ENCODE measurements at places on chromosomes 6 and 20.

GRCh38 chr6:16719488-16719887 is 41.8 kb downstream of the ATXN1 start:
- no peak for DNase-seq

DNA sequence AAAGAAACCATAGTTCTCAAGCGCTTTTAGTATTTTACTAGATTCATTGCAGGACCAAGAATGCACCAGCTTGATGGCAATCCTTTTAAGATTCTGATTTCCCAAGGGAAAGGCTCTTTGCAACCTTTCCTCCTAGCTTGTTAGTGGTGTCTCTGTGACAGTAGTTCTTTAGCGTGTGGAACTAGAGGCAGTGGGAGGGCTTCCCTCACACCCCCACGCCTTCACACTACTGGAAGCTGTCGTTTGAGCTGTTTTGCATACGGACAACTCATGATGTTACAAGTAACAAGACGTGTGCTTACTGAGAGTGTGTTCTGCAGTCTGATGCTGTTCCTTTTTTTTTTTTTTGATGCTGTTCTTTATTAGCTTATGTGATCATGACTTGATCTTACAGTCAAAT is 34.1 kb downstream of the EYA4 start:
- no peak for DNase-seq

DNA sequence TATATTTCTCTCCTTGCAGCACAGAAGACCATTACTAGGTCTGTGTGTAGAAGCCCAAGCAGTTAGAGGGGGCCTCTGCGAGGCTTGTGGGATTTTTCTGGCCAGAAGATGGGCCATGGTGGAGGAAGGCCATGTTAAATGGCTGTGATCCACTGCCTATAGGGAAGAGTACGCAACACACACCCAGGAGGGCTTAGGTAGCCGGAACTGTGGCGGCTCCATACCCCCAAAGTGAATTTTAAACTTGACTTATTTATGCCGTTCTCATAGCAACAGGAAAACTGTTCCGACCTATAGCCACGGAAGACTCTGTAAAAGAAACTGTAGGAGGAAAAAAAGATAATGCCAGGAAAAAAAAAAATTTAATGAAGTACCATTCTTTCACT is 69.5 kb downstream of the SLX4IP start:
- DNase-seq, result no peak

DNA sequence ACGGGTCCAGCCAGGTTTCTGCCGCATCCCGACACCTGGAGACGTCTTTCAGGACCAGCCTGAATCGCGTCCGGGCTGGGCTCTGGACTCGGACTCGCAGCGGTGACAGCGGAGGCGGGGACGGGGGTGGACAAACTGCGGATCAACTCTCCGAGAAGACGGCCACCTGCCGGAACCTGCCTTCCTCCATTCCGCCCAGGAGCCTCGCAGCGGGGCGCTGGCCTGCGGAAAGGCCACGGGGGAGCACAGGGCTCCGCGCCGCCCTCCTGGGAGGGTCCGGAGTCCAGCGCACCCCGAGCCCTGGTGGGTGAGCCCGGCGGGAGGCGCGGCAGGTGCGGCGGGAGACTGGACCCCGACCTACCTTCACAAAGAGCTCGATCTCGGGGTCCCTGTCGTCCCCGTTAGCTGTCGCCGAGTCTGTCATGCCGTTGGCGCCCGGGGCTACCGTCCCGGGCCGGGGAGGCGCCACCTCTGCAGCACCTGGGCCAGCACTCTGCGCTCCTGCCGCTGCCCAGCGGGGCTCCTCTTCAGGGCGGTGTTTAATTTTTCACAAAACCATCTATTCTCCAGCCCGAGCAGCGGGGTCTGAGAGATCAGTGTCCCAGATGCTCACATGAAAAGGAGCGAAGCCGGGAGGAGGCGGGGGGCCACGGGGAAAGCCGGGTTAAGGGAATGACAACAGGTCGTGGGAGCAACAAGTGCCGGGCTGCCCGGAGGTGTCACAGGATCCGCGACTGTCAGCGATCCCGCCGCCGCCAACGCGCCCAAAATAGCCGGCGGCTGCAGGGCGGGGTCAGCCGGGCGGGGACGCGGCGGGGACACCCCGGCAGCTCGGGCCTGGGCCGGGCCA is at the start of gene CLIC5:
Gene CLIC5, minus strand, starts transcription at position 742 of the 850 bp plus-strand sequence. Its CDS starts 318 bp downstream, at position 424.
- DNase-seq, result no peak

- no peak for DNase-seq
Measured at GRCh38 chr20:24366336-24367004, 103.0 kb upstream of the SYNDIG1 start.

DNA sequence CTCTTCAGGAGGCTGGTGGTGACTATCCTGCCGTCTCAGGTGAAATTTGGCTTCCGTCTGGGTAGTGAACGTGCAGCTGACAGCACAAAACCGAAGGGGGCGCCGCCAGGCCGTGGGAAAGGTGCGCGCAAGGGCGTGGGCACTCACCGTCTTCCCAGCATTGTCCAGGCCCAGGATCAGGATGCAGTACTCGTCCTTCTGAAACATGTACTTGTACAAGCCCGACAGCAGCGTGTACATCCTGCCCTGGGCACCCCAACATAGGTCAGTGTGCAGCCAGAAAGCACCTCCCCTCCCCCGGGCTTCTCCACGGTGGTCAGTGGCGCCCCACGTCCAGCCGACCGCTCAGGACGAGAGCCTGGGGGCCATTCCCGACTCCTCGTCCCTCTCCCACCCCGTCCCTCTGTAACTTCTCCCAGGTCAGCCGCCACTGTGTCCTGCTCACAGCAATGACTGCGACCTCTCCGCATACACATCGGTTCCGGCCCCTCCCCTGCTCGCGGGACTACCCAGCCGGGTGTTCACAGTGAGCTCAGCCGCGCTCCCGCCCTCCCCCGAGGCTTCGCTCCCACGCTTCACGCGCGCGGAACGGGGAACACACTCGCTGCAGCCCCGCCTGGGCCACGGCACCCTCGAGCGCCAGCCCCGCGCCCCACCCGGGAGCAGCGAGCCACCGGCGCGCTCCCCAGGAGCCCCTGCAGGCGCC is 771 bp downstream of the ARFRP1 start:
- DNase-seq, result peak; percentile 45

- no peak for DNase-seq
Measured at GRCh38 chr6:167512696-167513375, 187.9 kb downstream of the TTLL2 start.

DNA sequence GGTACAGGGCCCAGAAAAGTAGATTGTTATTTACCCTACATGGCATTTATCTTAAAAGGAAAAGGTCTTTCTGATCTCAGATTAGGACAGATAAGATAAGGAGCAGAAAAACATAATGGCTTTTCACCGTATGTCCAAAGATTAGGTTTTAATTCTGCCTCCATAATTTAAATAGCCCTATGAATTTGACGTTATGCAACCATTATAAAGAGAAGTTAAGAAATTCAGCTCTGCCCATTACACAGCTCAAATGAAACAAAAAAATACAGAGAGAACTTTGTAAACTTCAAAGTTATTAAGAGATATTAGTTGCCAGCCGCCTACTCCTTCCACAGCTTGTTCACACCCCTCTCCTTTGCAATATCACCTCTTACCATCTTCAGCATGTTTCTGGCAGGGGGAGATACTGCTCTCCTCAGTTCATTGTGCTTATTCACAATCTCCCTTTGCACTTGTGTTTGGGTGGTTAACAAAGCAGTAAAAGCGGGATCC is 8.1 kb downstream of the CRISP3 start:
- no peak for DNase-seq

GRCh38 chr6:54107470-54108090 is 3.7 kb upstream of the MLIP start:
- no peak for DNase-seq
